ENCODE measurements at places on chromosomes 2 and 18.
A peak's percentile ranks its signal among the peaks of the same experiment; 100 is the strongest.

- no peak for DNase-seq
Observed at GRCh38 chr2:234394450-234394849, 102.4 kb downstream of the ARL4C start.

- DNase-seq, result no peak
Observed at GRCh38 chr18:7273301-7273921, 42.5 kb downstream of the LRRC30 start.

- DNase-seq, result peak; percentile 72
Observed at GRCh38 chr2:72892506-72893173, 5.4 kb downstream of the SPR start.

DNA sequence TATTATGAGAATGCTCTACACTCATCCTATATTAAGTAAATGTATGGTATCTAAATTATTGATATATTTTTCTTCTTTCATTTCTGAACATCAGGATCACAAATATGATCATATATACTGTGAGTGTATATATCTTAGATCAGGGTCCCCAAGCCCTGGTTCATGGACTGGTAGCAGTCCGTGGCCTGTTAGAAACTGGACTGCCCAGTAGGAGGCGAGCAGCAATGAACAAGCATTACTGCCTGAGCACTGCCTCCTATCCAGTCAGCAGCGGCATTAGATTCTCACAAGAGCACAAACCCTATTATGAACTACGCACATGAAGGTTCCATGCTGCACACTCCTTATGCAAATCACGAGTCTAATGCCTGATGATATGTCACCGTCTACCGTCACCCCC, 1247.1 kb upstream of the NXPH2 start:
- no peak for DNase-seq

DNA sequence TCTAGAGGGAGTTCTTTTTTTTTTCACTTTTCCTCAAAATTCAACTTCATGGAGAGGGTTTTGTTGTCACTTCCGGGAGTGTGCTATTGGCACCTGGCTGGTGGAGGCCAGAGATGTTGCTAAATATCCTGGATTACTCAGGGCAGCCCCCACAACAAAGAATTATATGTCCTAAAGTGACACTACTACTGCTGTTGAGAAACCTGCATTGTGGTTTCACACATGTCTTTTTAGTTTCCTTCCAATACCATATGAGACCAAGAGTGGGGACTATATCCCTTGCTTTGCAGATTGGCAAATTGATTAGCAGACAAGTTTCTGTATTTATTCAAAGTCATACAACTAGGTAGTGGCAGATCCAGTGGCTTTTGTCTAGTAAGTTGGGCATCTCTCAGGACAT, 826.8 kb downstream of the TRIB2 start:
- no peak for DNase-seq

DNA sequence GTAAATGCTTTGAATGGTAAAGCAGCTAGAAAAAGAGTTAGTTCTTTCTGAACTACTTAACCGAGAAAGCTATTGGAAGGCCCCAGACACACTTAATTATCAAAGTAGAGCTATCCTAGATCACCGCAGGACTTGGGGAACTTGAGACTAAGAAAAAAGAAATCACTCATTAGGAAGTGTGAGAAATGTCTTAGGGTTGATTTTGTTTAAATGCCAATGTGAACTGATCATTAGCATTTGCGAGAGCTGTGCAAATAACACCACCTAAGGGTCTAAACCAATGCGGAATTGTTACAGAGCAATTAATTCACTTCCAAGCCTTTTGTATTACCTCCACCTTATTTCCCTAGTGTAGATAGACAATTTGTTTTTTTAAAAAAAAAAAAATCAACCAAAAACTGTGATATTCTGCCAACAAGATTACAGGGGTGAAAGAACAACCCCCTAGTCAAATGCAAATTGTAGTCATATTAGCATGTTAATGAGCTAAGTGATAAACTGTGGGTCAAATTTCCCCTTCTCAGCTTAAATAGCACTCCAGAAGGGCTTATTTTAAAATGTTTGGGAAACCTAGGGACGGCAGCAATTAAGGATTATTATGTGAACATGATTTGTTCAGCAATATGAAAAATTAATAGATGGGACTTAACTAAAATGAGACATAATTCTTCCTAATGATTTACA, 246.2 kb upstream of the STON1 start:
- no peak for DNase-seq

DNA sequence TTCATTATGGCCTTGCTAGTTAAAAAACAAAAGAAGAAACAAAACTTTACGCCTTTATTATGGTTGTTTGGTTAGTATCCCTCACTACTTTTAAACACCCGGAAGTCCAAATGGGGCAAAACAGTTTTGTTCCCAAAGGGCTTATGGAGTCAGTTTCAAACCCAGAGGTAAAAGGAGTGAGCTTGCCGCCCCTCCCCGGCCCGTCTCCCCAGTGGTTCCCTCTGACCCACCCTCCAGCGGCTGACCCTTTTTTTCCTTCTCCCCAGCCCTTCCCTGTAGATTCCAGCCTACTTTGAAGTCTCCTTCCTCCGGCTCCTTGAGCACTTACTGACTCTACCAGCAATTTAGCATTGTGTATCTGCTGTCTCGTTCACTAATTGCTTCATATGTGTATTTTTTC, 209.2 kb downstream of the ICOS start:
- DNase-seq, result no peak

- no peak for DNase-seq
Observed at GRCh38 chr2:216348756-216349308, 23.5 kb downstream of the MARCHF4 start.

- no peak for DNase-seq
Observed at GRCh38 chr2:142601794-142602193, 275.7 kb upstream of the KYNU start.

DNA sequence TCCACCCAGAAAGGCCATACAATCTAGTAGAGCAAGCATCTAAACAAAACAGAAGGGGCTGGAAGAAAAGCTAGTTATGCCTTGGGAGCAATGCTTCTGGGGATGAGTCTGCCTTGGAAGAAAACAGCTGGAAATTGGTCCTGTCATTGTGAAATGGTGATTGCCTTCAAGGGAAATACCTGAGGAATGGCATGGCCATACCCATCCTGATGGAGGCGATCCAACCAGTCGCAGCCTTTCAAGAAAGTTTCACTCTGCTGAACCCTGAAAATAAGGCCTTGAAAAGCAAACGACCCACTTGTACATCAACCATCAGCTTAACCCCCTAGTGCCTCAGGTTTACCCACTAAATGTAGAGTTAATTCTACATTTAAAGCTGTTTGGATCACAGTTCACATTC, 72.6 kb upstream of the PID1 start:
- no peak for DNase-seq

DNA sequence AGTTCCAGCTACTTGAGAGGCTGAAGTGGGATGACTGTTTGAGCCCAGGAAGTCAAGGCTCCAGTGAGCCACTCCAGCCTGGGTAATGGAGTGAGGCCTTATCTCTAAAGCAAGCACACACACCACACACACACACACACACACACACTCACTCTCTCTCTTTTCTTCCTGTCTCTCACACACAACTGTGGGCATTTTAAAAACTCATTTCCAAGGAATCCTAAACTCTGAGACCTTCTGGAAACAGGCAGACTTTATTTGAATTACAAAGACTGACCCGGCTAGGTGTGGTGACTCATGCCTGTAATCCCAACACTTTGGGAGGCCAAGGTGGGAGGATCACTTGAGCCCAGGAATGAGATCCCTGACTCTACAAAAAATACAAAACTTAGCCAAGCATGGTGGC, 21.3 kb downstream of the WDSUB1 start:
- DNase-seq, result peak; percentile 40

GRCh38 chr2:126639276-126639675, 16.7 kb upstream of the GYPC start:
- DNase-seq, result no peak

DNA sequence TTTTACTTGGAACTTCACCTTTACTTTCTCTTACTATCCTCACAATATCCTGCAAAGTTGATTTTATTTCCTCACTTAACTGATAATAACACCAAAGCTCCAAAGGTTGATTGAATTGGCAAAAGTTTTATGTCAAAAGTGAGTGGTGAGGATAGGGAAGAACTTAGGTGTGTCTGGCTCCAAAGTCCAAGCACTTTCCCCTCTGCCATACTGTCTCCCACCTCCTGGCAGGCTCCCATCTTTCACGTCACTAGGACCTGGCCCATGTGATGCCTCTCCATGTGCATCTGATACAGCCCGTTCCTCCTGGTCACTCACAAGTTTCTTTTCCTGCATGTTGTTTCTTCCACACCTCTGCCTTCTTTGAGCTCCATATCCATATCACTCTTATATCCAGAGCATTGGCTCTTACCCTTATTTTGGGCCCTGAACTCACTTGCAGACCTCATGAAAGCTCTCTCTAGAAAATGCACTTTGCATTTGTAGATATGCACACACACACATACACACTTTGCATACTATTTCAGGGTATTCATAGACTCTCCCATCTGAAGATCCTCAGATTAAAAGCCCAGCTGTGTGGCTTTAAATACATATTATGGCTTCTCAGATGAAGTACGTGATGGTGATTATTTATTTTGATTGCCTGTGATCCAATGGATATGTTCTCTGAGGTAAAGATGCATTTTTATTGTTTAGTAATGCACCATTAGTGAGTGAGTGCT, 12.3 kb downstream of the MEP1B start:
- no peak for DNase-seq

GRCh38 chr2:59752512-59752911, 800.9 kb downstream of the BCL11A start:
- no peak for DNase-seq

- no peak for DNase-seq
Observed at GRCh38 chr2:135850892-135851668, 14.1 kb upstream of the LCT start.

DNA sequence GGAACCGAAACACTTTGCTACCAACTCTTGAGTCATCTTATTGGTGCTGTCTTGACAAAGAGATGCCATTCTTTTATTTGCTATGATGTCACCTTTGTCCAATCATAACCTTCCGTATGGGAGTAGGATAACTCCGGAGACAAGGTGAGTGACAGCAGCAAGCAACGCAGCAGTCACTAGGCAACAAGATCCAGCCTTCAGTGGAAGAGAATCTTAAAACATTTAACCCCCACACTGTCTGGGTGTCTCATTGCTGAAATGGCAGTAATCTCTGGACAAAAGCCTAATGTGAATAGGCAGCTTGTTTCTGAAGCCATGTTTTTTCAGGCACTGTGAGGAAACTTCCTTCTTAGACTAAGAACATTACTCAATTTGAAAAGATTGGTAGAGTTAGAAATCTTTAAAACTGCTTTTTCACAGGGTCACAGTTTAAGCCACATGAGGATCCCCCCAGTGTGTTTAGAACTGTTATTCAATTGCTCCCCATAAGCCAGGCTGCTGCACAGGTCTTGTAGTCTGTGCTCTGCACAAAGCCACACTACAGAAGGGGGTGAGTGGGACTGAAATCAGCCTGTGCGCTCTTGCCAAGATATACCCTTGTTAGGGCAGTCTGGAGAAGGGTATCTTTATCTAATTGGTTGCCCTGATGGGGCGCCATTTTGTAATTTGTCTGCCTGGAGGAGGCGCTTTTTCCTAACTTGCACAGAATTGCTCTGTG, 131.5 kb upstream of the STON1 start:
- DNase-seq, result no peak

- DNase-seq, result no peak
Observed at GRCh38 chr2:16657671-16658070, 8.0 kb downstream of the CYRIA start.

DNA sequence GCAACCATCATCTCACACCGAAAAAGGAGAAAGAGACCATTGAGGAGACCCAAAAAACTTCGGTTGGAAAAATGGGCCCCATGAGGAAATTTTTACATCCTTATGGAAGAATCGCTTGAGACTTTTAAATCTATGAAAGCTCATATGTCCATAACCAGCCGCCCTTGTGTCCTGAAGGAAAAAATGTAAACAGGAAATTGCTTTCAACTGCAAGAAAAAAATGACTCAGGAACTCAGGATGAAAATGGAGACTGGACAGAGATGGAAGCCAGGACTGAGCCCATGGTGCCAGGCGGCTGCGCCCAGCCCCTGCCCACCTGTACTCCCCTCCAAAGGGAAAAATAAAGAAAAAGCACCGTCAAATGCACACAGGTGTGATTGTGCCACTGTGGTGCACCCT, 81.5 kb upstream of the SLC66A3 start:
- DNase-seq, result no peak

- DNase-seq, result no peak
Observed at GRCh38 chr18:62164855-62165487, 21.9 kb downstream of the PIGN start.

DNA sequence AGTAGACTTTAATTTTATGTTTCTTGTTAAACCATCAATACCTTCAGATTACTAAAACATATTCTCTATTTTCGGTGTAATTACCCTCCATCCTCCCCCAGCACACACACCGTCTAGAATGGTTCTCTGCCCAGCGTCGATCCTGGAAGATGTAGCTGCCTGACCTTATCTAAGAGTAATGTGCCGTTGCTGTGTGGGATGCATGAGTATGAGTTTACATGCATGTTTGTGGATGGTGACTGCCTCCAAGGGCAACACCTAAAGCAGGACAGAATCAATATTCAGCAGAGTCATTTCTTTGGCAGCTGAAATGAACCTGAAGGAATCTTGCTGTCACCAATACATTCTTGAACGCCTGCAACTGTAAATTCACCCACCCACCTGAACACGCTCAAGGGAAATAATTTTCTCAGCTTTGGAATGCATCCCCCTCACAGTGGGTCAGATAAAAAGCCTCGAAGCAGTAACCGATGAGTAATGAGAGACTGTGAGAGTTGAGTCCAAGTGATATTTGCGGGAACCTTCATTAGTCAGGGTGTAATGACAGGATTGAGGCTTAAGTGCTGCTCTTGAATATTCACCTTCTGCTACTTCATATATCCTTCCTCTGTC, 155.8 kb upstream of the RND3 start:
- DNase-seq, result no peak

GRCh38 chr2:188404341-188405004, 112.8 kb downstream of the GULP1 start:
- no peak for DNase-seq

DNA sequence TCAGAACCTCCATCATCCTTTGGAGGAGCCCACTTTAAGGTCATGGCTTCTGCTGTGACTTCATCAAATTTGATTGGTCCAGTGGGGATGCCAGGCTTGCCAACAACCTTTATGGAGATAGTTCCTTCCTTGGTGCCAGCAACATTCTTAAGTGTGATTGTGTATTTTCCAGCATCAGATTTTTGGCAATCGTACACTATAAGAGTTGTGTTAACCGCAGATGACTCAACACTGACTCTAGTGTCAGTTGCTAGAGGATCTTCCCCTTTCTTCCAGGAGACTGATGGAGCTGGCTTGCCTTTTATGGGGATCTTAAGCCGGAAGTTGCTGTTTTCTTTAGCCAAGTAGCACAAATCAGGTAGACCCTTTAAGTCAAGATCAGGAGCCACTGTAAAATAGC, 98.7 kb downstream of the PLEKHA3 start:
- no peak for DNase-seq
